ENCODE measurements at places on chromosomes 5 and 9. TPM values are rescaled to one million over a fixed set of nuclear protein-coding genes. Genes with fewer than 3 reads are reported as not detected.

The OTP gene
- total RNA-seq: not detected

The NMRK1 gene
- total RNA-seq: 7.0 TPM

The MUSK gene
- total RNA-seq: not detected

The HRH2 gene
- under 0.01 TPM for total RNA-seq

The STC2 gene
- 48.3 TPM for total RNA-seq

Data from fibroblast of the aortic adventitia (primary cell).